ENCODE measurements at places on chromosomes 5 and 9.
A peak's percentile ranks its signal among the peaks of the same experiment; 100 is the strongest.

- no peak for DNase-seq
Observed at GRCh38 chr9:114316605-114317230, 6.2 kb upstream of the ORM1 start.

GRCh38 chr5:64979531-64979930 lies 210.8 kb downstream of the CWC27 start:
- DNase-seq: no peak

GRCh38 chr5:125336401-125336800 lies 590.0 kb upstream of the ZNF608 start:
- no peak for DNase-seq

DNA sequence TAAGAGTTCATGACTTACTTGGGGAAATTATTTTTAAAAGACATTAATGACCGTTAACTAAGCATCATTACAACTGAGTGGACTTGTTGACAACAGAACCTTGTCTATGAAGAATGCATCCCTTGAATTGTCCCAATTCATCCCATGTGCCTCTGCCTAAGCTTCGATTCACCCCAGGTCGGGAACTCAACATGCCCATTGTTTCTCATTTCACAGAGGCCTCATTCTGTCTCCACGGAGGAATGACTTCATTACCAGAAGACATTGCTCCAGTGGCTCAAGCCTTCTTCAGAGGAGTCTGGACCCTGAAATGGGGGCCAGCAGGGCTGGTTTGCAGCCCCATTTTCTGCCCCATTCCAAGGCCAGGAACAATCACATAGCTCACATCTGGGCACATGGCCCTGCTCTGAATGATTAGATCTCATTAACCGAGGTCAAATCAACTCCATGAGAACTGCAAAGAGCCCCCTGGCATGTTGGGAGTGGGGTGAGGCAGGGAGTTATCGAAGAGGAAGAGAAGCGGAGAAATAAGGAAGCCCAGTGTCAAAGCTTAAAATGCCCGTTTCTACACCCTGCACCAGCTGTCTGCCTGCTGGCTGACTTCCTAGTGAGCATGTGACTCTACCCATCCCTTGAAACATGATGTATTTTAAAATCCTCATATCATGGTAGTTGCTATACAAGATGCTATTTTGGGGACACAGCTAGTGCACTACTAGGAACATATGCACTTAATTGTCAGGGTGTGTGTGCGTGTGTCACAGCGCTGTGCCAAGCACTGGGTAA lies 137.3 kb downstream of the LHFPL2 start:
- DNase-seq: peak; percentile 72

DNA sequence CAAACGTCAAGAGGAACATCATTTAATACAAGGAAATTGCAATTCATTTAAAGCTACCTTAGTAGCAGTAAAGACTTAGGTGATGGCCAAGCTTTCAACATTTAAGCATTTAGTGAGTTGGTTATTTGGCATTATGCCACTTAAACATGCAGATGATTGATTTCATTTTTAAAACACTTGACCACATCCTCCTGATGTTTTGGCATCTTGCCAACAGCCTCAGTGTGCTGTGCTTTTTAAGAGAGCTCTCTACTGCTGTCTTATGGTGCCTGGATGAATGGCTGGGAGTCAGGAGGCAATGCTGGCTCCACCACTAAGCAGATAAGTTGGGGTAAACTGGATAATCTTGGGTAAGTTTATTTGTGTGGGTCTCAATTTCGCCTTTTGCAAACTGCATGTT lies 364.5 kb downstream of the MAN2A1 start:
- DNase-seq: peak; percentile 93

- no peak for DNase-seq
Observed at GRCh38 chr5:153969563-153969895, 69.2 kb downstream of the FAM114A2 start.

DNA sequence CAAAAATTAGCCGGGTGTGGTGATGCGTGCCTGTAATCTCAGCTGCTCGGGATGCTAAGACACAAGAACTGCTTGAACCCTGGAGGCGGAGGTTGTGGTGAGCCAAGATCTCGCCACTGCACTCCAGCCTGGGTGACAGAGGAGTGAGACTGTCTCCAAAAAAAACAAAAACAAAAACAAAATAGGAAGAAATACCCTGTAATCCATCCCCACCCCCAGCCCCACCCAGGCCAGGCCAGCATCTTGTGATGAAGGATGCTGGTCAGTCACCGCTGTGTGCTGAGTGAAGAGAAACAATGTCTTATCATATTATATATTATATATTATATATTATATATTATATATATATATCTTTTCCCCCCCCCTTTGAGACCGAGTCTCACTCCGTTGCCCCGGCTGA lies 15.4 kb upstream of the CCIN start:
- no peak for DNase-seq

Data from LHCN-M2 (cell line).